ENCODE measurements at places on chromosomes 16 and 17.

- peak; percentile 73 for DNase-seq
Measured at GRCh38 chr17:64385187-64386083, 5.2 kb downstream of the PECAM1 start.

- DNase-seq, result no peak
Measured at GRCh38 chr17:1000597-1001461, 3.9 kb downstream of the TIMM22 start.

DNA sequence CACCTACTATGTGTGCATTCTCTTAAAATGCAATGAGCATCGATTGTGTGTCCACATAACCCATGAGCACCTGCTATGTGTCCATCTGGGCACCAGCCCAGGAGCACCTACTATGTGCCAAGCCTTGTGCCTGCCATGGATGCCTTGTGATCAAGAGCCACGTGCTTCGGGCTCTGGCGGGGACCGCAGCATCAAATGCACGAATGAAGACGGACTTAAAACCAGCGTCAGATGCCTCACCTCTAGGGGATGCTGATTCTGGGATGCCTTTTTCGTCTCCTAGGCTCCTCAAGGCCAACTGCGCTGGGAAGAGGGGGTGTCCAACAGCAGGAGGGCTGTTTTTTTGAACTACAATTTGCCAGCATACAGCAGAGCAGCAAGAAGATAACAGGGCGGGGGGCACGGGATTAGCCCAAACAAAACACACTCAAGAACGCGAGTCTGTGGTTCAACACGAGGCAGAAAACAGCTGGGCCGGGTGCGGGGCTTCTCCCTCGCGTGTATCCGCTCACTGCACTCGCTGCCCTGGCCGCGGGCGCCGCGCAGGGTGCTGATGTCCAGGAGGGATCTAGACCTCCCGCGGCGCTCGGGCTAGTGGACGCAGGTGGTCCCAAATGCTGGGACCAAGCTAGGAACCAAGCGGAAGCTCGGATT lies 1.2 kb upstream of the GLIS2 start:
- no peak for DNase-seq

GRCh38 chr16:12965274-12965804 lies 63.9 kb downstream of the SHISA9 start:
- DNase-seq, result no peak

- DNase-seq, result no peak
Measured at GRCh38 chr17:13384626-13385025, 217.1 kb downstream of the HS3ST3A1 start.

- DNase-seq, result peak; percentile 34
Measured at GRCh38 chr16:53052519-53053501, at the start of gene CHD9NB. Gene CHD9NB, minus strand, starts transcription at chr16:53052897. Its CDS starts 8,739 bp downstream, at chr16:53044158.

- DNase-seq, result no peak
Measured at GRCh38 chr17:71975331-71975801, 145.5 kb upstream of the SOX9 start.
